ENCODE measurements at places on chromosomes 16 and 17.
A peak's percentile ranks its signal among the peaks of the same experiment; 100 is the strongest.

DNA sequence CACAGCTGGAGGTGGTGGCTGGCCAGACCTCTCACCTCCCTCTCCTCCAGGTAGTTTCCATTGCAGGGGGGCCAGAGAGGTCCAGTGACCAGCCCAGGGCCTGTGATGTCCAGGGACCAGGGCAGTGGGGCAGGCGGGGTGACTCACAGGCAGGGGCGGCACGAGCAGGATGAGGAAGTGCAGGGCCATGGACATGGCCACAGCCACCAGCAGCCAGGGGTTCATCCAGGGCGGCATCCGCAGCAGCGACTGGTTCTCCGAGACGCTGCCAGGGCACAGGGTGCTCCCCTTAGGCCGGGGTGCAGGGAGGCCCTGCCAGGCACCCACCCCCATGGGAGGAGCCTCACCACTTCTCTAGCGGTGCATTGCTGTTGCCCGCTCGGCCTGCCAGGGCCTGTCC, 12.9 kb upstream of the P2RX1 start:
- DNase-seq = no peak

- no peak for DNase-seq
Measured at GRCh38 chr17:32120716-32121115, 21.6 kb upstream of the RHOT1 start.

DNA sequence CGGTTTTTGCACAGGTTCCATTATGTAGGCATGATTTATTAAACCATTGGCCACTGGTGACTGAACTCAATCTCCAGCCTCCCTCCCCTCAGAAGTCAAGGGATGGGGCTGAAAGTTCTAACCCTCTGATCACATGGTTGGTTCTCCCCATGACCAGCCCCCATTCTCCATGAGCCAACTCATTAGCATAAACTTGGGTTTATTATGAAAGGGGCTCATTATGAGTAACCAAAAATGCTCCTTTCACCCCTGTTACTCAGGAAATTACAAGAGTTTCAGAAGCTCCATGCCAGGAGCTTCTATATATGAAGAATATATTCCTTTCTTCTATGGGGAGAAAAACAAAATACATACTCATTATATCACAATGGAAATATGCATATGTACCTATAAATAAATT, 555.3 kb downstream of the HS3ST4 start:
- DNase-seq = no peak

GRCh38 chr17:68498479-68499326, 13.5 kb upstream of the PRKAR1A start:
- no peak for DNase-seq

DNA sequence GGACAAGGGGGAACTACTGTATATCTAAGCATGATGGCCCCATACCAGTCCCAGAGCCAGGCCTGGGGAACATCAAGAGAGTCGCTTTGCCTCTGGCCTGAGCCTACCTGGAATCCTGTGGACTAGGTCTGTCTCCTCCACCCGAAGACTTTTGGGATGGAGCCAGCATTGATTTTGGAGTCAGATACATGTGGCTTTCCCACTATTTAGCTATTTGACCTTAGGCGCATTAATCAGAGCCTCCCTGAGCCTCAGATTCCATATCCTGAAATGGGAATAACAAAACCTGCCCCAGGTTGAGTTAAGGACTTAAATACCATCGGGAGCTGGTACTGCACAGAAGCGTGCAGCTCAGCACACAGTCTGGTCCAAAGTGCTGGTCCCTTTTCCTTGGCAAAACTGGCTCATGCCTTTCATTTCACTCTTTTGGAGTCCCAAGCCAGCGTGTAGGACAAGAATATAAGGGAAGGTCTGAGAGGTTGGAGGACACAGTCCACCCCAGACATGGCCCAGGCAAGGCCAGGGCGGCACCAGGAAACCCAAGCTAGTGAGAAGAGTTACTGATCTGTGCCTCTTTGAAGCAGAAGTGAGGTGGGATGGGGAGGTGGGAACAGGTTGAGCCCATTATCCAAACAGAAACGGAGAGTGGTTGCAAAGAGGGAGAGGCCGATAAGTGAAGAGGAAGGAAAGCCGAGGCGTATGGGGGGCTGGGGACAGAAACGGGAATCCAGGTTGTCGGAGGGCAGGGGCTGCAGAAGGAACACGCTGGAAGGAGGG, 986 bp downstream of the FA2H start:
- no peak for DNase-seq

GRCh38 chr17:8300627-8301242, 5.5 kb upstream of the SLC25A35 start:
- peak; percentile 66 for DNase-seq

GRCh38 chr17:21072745-21073197, 30.0 kb upstream of the USP22 start:
- DNase-seq = peak; percentile 44

DNA sequence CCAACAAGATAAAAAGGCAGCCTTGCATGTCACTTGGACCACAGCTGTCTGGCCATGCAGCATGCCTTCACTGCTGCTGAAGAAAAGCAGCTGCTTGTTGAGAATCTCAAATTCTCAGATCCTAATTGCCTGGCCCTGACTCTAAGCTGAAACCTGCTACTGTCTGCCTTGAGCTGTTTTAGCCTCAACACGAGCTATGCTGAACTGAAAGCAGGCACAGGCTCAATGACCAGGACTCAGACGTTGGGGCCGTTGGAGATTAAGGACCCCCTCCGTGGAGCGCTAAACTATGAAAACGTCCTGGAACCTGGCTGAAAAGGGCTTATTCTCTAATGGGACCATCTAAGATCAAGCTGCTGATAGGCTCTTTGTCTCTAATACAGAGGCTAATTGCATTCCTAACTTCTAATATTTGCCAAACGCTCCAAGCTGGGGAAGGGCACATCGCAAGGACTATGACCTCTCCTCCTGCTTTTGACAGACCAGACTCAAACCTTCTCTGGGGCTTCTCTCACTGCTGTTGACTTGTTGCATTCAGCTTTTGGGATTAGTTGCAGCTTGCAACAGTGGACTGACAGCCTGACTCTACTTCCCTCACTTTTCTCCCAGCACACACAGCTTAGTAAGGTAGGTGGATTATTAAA, 4.6 kb upstream of the PLK1 start:
- DNase-seq = no peak

DNA sequence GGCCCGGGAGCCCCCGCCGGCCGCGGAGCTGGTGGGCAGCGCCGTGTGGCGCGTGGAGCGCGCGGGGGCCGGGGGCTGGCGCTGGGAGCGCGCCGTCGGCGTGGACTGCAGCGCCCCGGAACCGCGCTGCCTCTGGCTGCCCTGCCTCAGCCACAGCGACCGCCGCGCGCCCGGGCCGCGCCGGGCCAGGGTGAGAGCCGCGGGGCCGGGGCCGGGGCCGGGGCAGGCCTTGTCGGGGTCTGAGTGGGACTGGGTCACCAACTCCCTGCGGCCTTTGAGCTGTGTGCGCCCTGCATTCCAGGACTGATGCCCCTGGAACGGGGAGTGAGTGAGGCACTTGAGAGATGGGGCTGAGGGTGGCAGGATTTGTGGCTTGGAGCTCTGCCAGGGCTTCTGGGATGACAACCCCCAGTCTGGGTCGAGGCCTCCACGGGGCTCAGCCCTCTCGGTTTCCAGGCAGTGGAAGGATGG, 25.7 kb downstream of the ARHGAP23 start:
- DNase-seq = no peak

DNA sequence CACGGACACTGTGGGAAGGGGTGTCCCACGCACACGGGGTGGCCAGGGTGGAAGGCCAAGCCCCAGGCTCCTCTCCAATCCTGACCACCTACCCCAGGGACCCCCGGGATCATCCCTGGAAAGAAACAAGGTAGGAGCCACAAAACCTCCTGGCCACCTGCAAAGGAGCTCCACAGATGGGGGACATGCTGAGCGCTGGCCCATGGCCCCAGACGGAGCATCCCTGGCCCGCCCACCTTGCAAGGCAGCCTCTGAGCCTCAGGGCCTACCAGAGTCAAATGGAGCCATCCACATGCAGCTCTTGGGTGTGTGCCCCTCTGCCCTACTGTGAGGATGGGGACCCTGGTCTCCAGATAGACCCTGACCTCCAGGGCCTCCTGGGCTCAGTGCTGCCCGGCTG, 16.3 kb downstream of the SLC38A10 start:
- DNase-seq = no peak

DNA sequence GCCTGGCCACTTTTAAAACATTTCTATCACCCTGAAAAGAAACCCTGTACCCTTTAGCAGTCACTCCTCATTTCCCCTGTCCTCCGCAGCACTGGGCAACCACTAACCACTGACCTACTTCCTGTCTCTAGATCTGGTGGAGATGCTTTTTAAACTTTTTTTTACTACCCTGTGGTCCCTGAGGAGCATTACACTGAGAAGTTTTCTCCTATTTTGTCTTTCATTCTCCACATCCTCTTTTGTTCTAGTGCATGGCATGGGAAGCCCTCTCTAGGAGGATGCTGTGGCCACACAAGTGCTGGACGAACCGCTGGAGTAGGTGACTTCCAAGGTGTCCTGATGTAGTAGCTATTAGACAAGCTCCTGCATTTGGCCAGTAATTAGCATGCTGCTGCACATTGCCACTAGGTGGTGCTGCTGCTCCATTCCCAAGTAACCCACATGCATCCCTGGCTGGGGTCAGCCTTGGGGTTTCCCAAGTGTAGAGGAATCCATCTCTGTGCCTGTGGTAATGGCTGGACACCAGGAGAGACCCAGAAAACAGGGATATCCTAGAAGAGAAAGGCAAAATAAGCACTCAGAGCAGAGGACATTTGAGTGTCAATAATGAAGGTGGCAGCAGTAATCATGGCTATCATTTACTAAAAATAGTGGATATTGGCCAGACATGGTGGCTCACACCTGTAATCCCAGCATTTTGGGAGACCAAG, 143.8 kb upstream of the CRHR1 start:
- DNase-seq = no peak

GRCh38 chr16:12920739-12921138, 19.3 kb downstream of the SHISA9 start:
- DNase-seq = no peak

DNA sequence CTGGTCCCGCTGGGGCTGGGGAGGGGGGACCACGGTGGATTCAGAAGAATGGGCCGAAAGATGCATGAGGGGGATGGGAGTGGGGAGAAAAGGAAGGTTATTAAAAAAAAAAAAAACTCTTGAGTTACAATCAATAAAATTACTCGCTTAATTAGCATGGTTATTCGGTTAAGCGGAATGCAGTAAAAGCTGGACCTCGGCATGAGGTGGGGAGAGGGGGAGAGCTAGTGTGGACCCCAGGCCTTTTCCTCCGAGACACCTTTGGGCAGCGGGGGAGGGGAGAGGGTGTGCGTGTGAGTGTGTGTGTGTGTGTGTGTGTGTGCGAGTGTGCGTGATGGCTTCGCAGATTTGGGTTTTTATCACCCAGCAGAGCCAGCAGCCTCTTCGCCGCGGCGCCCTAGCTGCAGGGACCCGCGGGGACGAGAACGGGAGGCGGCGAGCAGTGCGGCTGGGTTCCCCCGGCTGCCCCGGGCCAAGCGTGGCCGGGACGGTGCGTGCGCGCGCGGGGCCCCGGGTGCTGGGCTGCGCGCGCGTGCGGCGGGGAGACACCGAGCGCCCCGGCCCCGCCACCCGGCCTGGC, 3.7 kb downstream of the BAHCC1 start:
- no peak for DNase-seq

- DNase-seq = no peak
Measured at GRCh38 chr16:20743591-20743990, 2.0 kb upstream of the THUMPD1 start.

GRCh38 chr16:30721167-30721566, 22.2 kb downstream of the SRCAP start:
- no peak for DNase-seq

DNA sequence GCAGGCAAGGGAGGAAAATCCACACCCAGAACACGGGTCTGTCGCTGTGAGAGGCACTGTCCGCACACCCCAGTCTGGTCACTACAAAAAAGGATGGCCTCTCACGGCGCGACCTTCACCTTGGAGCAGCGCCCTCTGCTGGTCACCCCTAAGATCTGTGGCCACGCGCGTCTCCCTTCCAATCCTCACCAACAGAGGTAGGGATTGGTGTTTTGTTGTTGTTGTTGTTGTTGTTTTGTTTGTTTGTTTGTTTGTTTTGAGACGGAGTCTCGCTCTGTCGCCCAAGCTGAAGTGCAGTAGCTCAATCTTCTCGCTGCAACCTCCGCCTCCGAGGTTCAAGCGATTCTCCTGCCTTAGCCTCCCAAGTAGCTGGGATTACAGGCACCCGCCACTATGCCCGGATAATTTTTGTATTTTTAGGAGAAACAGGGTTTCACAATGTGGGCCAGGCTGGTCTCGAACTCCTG, 15.0 kb upstream of the C17orf58 start:
- DNase-seq = peak; percentile 25

DNA sequence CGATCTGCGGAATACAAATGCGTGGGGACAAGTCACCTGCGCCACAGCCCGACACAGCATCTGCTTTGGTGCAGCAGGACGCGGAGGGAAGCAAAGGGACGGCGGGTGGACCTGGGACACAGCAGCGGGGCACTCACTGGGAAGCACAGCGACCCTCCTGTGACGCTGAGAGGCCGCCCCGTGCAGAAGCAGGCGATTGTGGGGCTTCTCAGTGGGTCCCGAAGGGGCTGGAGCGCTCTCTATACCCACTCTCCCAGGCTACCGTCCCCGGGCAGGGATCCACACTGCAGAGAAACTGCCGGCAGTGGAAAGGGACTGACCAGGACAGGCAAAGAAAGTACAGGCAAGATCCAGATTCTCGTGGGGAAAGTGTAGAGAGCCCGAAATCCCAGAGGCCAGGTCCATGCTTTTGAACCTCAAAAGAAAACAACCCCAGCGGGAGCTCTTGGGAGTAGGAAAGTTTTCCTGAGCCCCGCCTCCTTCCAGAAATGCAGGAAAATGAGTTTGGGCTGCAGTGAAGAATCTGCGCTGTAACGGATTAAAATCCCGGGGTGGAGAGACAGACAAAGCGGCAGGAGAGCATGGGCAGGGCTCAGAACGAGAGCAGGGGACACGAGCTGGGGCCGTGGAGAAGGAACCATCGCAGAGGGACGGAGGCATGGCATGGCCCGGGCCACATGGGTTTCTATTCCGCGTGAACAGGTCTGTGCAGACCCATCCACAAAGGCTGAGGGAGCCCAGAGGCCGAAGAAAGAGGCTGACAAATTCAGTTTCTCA, 12.7 kb downstream of the COX4I1 start:
- no peak for DNase-seq

DNA sequence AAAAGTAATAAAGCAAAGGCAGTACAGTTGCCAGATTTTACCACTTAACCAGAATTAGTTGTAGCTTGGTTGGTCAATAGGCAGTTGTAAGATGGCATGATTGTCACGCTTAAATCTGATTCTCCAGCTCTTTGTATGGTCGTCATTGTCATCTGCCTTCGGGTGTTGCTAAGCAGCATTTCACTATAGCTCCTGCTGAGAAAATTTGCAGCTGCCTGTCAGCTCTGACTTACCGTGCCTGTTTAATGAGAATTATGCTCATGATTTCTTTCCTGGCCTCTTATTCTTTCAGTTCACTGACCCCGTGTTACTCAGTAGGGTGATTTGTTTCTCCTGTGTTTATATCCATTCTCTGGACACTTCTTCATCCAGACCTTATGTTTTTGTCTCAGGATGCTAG, 66.7 kb downstream of the TANGO6 start:
- DNase-seq = no peak
